Posterior vena cava (tissue), 2 donors: ENCODE measurements at places on chromosomes 4 and X. TPM values are rescaled to one million over a fixed set of nuclear protein-coding genes. Genes with fewer than 3 reads are reported as not detected.
A peak's percentile ranks its signal among the peaks of the same experiment; 100 is the strongest.

DNA sequence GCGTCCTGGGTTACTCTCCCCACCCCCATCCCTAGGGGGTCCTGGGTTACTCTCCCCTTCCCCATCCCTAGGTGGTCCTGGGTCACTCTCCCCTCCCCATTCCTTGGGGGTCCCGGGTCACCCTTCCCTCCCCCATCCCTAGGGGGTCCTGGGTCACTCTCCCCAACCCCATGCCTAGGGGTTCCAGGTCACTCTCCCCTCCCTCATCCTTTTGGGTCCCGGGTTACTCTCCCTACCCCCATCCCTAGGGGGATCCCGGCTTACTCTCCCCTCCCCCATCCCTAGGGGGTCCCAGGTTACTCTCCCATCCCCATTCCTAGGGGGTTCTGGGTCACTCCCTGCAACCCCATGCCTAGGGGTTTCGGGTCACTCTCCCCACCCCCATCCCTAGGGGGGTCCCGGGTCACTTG is 1.5 kb downstream of the ASMTL start:
- DNase-seq, result peak; percentile 64

DNA sequence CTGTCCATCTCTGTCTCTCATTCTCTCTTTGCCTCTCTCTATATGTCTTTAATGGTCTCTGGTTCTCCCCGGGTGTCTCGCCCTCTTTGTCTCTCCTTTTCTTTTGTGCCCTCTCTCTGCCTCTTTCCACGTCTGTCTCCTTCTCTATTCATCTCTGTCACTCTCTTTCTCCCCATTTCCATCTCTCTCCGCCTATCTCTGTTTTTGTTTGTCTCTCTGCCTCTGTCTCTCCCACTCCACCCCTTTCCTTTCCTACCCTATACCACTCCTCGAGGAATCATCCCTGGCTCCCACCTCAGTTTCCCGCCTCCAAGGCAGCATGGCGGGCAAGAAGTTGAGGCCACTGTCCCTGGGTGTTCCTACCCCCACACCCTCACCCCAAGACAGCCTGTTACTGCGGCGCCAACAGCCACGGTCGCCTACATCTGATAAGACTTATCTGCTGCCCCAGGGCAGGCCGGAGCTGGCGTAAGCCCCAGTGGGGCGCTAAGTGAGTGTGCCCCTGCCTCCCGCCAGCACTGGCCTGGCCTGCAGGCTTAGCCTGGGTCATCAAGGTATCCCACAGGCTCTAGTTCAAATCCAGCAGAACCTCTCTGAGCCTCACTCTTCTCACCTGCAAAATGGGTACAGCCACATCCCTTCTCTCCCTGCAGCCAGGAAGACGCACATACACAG is 713 bp upstream of the GATA1 start:
- peak; percentile 79 for DNase-seq

DNA sequence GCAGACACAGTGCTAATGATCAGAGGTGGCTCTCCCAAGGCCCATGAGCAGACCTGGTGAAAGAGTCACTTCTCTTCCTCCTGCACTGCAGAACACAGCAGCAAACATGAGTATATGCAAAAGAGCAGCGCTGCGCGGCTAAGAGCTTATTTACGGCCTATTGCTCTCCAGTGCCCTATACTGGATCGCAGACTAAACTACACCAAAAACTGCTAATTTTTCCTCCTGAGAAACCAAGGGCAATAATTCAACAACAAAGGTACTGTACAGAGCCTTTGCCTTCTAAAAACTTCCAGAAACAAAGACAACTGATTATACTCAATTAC is 702.5 kb downstream of the ARAP2 start:
- DNase-seq, result no peak

DNA sequence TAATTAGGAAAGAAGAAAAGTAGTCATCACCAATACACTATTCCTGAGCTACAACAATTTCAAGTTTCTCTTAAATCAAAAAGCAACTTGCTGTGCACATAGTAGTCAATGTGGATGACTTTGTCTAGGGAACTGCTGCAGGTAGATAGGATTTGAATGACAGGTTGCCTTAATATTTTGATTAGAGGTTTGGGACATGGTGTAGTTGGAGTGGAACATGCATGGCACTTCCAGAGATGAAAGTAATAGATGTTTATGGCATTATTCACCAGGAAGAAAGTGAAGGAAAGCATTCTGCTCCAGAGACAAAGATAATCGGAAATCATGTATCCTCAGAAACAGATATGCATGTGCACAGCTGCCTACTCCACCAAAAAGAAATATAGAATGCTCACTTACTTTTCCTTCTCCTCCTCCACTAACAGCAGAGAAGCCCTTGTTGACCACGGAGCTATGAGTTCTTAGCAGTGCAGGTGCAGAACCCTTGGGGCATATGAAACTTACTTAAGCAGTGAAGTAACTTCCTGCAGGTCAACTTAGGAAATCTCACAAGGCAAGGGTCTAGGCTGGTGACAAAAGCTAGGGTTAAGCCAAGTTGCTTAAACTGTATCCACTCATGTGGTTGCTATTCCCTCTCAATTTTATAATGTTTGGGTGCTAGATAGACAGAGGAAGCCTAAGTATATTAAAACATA is 390.8 kb downstream of the HNRNPD start:
- DNase-seq, result no peak

DNA sequence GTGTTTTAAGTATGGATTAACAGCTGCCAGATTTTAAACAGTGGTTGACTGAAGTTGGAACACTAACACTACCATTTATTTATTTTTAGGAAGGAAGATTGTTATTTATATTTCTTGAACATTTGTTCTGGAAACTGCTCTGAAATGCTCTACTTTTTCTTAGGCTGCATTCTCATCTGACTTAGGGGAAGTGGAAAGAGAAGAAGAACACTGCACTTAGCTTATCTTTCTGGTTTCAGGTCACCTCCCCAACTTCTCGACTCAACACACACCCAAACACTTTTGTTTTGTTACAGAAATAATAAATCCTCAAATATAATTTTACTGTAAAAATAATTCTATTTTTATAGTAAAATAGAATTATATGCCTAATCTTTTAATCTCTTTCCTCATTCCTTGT is 18.6 kb downstream of the BLTP1 start:
- DNase-seq, result no peak

DNA sequence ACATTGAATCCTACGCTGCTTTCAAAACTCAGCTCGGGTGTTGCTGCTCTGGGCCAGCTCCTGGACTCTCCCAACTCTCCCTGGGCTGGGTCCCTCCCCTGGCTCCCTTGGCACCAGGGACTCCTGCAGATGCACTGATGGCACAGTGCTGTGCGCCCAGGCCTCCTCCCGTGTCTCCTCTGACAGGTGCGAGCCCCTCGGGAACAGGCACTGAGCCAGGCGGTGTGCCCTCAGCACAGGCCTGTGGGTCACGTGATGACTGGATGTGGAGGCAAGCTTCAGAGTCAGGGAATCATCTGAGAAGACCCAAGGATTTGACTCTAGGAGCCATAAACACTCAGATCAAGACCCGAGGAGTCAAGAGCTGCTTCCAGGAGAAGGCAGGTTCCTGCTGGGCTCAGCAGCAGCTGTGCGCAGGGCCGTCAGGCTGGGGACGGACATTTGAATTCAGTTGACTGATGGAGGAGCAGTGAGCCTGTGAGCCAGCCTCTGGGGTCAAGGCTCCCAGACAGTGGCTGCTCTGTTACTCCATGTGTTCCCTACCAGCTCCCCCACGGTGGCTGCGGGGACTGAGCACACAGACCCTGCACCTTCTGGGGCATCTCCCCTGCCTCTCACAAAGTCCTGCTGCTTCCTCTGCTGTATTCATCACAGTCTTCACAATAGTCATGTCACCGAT is 33.0 kb downstream of the NAT8L start:
- peak; percentile 57 for DNase-seq

DNA sequence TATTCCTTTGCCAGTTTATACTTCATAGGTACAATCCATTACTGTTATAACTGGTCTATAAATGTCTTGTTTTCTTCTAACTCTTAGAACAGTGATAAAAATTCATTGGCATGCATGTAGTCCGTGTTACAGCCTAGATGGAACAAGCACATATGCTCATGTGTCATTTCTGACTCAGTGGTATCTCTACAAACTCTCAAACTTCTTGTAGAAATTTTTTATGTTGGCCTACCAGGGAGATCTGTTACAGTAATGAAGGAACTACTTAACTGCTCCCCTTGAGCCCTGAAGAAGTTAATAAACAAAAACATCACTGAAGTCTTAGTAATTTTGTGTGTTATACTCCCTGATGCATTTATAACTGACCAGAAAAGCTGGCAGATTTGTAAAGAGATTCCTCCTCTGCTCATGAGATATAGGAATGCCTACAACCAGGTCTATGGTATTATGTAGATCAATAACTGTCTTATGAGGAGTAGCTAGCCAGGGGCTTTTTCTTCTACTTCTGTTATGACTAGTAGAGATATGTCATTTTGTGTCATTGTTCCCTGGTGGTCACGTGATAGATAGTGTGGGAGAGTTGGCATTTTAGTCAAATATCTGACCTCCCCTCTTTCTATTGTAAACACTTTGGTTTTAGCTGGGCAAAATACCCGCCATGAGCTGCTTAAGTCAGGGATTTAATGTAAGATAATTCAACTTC is 53.7 kb upstream of the FAAH2 start:
- DNase-seq, result no peak

The VCX2 gene
- not detected for total RNA-seq

GRCh38 chr4:103948244-103949018 is 228.6 kb upstream of the TACR3 start:
- DNase-seq, result no peak

- no peak for DNase-seq
Observed at GRCh38 chrX:46587158-46587557, 13.6 kb downstream of the CHST7 start.

- DNase-seq, result no peak
Observed at GRCh38 chrX:40090961-40091360, 6.8 kb downstream of the BCOR start.

- no peak for DNase-seq
Observed at GRCh38 chr4:8195431-8195830, 3.7 kb upstream of the SH3TC1 start.

GRCh38 chrX:70436343-70436742 is 8.3 kb upstream of the DLG3 start:
- DNase-seq, result peak; percentile 62

The RNF150 gene
- 23.6 TPM for total RNA-seq

GRCh38 chrX:14354521-14354920 is 174.8 kb upstream of the GLRA2 start:
- DNase-seq, result no peak

The GAGE12H gene
- total RNA-seq, result not detected

The GPR34 gene
- total RNA-seq, result 35.4 TPM

DNA sequence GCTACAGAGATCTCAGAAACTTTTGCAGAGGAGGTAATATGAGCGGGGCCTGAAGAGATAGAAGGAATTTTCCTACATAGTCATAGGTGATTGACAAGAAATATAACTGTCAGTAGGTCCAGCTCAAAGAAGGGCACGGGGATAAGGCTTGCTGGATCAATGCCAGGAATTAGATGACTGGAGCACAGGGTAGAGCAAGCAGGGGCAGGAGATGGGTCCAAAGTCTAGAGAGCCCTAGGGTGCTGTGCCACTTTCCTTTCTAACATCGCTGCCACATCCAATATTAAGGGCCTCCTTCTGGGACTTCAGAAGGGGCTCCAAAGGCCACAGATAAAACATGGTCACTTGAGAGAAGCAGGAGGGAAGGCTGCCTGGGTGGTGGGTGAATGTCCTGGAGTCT is 402.2 kb downstream of the MID1IP1 start:
- no peak for DNase-seq

The HTN1 gene
- total RNA-seq, result not detected

- no peak for DNase-seq
Observed at GRCh38 chr4:93384241-93384640, 444.3 kb upstream of the ATOH1 start.

DNA sequence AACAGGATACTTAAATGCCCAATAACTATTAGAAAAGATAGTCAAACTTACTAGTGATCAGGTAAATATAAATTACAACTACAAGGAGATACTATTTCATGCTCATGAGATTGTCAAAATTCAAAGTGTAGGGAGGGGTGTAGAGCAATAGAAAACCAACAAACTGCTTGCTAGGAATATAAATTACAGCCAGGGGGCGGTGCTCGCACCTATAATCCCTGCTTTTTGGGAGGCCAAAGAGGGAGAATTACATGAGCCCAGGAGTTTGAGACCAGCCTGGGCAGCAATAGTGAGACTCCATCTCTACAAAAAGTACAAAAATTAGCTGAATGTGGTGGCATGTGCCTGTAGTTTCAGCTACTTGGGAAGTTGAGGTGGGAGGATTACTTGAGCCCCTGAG is 556.5 kb upstream of the NR3C2 start:
- DNase-seq, result no peak

GRCh38 chrX:132954323-132954722 is 4.1 kb downstream of the HS6ST2 start:
- no peak for DNase-seq

The BEX4 gene
- 22.9 TPM for total RNA-seq

DNA sequence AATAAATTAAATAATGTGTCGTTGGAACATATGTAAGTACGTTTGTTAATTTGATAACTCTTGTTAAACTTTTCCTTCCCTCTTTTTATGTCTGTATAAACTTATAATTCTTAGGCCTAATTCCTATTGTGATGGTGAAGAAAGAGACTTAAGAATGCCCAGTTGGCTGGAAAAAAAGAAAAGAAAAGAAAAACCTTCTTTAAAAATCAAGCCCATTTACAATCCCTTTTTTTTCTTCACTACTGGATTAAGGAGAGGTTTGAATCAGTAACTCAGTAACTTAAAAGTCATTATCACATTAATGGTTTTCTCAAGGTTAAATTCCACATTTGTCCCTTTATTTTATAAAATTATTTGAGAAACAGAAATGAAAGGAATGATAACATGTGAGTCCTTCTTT is 253.3 kb upstream of the MAGEB2 start:
- no peak for DNase-seq

DNA sequence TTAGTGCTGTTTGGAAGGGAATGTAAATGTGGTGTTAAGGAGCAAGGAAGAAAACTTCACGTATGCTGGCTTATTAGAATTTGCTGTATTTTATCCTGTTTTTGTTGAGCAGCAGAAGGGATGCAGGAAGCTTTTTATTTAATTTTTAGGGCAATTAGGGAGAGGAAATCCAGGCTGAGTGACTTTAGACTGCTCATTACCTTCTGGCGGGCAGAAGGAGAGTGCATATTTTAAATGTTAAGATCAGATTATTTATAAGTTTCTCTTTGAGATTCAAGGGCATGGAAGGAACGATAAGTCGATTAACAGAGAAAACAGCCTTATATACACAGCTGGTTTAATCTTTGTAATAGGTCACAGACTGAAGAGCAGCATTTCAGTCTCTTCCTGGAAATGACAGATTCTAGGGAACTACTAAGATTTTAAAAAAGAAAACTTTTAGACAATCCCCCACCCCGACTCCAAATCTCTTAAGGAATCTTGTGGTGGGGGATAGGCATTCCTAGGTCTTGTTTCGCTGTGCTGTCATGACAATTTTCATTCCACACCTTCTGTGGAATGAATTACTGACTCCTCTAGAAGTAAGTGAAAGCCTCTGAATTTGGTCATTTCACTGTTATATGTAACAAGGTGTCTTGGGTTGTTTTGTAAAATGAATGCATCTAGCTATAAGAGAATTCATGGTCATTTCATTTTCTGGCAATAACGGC is 402.5 kb downstream of the RAPGEF2 start:
- DNase-seq, result no peak

DNA sequence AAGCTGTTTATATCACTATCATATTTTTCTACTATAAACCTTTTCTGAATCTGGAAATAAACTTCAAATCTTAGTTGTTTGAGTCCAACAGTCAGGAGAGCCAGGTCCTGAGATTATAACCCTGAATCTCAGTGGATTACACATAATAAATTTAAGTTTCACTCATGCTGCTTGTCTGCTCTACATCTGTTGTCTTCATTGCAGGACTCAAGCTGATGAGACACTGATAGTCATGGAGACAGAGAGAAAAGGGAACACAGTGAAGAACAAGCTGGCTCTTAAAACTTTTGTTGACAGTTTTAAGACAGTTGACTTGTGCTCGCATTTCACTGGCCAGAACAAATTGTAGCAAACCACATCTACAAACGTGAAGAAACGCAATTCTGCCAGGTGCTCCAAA is 327.0 kb upstream of the CTSO start:
- DNase-seq, result no peak
